Epithelial cell of esophagus (primary cell): ENCODE measurements at places on chromosomes 6 and 20.

GRCh38 chr20:60512443-60512842 is 554.2 kb downstream of the CDH26 start:
- no peak for DNase-seq

DNA sequence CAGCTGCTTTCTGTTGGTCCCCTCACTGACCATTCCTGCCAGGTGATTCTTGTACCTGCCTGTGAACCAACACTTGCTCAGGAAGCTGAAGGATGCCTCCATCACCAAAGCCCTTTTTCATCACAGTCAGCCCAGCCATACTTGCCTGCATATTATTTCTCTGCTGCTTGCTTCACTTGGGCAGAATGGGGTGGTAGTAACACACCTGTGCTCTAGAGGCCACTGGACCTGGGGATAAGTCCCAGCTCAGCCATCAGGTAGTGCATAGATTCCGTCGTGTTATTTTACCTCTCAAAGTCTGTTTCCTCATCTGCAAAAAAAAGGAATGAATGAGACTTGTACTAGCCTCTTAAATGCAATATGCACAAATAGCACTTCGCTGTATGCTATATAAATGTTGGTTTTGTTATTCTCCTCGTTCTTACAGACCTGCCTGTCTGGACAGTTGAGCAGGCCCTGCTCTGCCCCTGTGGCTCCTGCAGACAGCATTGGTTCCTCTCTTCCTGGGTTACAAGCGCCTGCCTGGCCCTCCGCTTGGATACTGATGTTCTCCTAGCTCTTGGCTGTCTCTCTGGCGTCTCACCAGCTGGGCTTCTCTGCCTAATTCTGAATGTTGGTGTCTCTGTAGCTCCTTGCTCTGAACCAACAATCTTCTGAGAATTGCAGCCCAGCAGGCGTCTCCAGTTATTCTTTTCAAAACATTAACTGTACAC is 151.8 kb downstream of the UNC5CL start:
- DNase-seq, result no peak

DNA sequence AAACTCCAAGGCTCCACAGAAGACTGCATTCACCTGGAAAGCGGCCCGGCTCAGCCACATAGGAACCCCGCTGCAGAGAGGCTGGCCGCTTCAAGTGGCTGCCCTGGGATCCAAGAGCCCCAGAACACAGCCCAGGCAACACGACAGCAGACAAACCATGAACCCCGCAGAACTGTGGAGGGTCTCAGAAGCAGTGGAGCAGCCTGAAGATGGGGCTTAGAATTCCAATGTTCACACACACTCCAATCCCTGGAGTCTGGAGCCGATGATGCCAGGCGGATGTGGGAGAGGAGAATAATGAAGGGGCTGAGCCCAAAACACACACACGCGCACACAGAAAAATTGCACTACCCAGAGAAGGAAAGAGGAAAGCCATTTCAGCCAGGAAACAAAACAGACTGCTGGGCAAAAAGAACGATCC is 52.4 kb downstream of the NINL start:
- DNase-seq, result no peak

GRCh38 chr20:62952968-62953838 is 694 bp downstream of the SLC17A9 start:
- DNase-seq, result no peak

- no peak for DNase-seq
These were observed 25.4 kb downstream of the PTK7 start for GRCh38 chr6:43101497-43101896.

DNA sequence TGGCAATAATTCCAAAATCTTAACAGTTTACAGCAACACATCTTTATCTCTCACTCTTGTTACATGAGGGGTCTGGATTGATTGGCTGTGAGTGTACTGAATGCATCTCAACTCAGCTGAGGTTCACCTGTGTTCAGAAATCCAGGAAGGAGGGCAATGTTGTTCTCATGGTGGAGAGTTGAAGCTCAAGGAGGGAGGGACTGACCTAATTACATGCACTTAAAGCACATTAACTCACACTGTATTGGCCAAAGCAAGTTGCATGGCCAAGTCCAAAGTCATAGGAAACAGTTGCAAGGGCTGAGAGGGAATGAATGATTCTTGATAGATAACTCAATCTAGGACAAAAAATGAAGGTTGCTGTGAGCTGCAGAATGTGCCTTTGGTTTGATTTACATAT is 102.2 kb downstream of the DOK5 start:
- no peak for DNase-seq

- peak; percentile 48 for DNase-seq
These were observed 81.6 kb upstream of the MLN start for GRCh38 chr6:33885132-33886057.

GRCh38 chr20:64254571-64255360 is 782 bp upstream of the PCMTD2 start:
- DNase-seq, result no peak

DNA sequence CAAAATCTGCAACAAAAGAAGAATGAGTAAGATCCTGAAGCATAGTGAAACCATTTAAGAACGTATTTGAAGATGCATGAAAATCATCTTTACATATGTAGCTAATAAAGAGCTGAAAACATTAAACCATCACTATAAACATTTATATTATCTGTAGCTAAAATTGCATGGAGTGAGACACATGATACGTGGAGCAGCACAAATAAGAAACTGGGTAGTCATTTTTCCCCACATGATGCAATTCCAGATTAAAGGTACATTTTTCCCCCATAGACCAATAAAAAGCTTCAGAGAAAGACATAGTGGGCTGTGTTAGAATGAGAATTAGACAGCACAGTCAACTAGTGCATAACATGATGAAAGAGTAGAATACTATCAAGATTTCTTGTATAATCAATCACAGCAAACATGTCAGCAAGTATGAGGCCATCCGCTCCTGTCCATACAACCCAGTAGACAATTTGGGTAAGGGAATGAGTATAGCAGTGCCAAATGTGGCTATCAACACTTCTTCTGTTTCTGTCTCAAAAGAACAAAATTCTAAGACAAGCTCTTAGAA is 67.0 kb downstream of the RSPO3 start:
- DNase-seq, result no peak

- DNase-seq, result no peak
These were observed 22.8 kb downstream of the NPEPL1 start for GRCh38 chr20:58715391-58715800.

DNA sequence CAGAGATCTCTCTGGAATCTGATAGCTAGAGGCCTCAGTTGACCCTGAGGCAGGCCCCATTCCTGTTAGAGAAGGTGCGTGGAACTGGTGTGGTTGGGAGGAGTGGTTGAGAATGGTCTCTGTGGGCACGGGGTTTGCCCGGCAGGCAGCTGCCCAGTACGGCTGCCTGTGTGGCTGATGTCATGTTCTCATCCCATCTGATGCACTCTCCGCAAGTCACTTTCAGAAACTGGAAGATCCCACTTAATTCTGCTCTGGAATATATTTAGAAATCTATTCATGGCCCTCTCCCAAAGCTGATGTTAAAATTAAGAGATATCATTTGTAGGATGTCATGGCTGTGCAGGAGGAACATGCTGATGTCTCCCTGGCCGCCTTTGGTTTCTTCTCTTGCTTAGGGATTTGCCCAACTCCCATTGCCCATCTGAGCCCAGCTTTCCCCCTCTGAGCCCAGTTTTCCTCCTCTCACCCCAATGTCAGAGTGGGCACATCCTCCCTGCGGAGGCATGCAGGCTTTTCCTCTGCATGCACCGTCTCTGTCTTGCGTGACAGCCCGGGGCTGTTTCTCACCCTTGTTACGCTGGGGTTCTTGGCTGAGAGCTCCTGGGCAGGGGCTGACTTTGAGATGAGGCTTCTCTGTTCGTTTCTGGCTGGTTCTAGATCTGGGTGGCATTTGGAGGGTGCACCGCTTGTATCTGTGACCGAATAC is 21.0 kb downstream of the PHACTR3 start:
- no peak for DNase-seq

- DNase-seq, result no peak
These were observed 7.2 kb downstream of the KIF16B start for GRCh38 chr20:16566080-16566479.

- DNase-seq, result peak; percentile 93
These were observed 19.2 kb downstream of the TUBB2B start for GRCh38 chr6:3208098-3208774.

- no peak for DNase-seq
These were observed 5.3 kb downstream of the PHIP start for GRCh38 chr6:79072640-79073181.

- DNase-seq, result no peak
These were observed 114.2 kb downstream of the LAMP5 start for GRCh38 chr20:9628589-9628988.

DNA sequence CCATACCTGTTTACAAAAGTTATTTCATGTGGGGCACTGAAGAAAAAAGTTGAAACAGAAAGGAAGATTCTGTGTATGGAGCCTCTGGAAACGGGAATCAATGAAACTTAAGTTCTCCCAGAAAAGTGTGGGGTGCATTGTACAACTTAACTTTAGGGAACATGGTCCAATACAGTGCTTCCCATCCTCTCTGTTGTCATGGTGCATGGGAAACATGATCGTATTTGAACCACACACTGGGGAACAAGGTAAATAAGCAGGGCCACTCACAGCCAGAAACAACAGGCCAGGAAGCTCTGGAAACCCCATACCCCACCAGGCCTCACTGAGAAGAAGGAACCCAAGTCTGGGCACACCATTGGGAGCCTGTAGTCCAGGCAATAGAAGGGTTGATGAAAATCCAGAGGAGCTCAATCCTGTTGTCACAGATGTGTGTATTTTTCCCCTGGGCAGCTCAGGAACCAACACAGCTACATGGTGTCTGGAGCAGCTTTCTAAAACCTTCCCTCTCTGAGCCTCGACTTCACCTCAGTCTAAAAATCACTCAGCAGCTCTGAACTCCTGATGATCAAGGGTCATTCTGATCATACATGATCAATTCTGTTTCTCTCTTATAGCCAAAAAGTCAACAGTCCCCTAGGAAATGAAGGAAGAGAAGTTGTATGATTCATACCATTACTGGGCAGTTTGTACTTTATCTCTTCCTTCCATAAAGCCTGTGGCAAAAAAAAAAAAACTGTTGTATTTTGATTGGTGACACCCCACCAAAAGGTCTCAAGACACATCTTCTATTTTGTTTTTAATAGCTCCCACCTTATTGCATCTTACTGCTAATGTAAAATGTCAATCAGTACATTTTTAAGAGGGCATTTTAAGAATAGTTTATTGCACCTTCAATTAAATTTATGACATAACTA is 198.5 kb upstream of the TAB2 start:
- no peak for DNase-seq

DNA sequence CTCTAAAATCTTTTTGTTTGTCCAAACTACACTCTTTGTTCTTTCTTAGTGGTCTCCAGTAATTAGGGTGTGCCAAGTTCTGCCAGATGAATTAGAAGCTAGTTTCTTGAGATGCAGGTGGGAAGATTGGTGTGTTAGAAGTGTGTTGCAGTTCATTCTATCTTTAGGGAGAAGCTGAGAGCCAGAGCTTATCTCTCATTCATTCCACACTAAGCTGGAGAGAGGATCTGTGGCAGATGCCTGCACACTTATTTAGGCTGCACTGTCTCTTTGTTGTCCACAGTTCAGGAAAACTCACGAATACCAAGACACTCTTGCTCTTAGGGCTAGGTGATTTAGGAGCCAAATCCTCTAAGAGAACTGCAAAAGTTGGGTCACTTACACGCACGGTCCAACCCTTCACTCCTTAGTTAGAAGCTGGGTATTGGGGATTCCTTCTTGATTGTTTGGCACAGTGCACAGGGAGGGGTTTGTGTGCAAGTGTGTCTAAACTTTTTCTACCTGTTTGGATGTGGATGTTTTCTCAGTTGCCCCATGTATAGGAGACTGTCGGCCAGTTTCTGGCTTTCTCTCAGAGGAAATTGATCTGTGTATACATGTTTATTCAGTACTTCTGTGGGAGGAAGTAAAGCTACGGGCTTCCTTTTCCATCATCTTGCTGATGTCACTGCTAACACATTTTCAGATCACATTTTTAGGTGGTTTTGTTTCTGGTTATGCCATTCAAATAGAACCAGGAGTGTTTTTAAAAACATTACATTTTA is 49.5 kb downstream of the SMAP1 start:
- no peak for DNase-seq

DNA sequence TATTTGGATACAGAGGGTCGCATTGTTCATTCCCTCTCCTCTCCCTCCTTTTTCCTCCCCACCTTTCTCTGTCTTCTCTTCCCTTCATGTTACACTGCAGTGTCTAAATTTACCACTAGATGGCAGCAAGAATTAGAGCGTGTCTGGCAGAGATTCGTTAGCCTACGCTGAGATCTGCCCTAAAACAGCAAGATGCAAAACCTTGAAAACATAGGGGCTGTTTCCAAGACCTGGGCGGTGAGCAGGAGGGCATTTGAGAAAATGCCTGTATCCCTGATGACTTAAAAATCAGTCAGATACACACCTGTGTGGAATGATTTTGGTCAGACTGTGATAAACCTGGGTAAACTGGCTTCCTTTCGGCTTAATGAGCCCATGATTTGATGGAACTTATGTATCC is 101.5 kb upstream of the ISM1 start:
- DNase-seq, result peak; percentile 69

- DNase-seq, result peak; percentile 10
These were observed 344.6 kb downstream of the MMUT start for GRCh38 chr6:49118478-49118877.

DNA sequence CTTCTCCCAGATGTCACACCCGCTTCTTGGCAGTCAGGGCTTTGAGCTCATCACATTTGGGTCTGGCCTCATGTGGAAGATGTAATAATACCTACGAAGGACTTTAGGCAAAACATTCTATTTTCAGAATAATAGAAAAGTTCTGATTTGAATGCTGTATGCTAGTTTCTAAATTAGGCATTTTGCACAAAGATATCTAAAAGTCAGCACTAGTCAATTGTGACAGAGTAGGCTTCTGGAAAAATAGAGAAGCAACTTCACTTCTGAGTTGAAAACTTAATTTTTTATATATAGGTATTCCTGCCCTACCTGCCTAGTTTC is 38.3 kb upstream of the CD2AP start:
- no peak for DNase-seq

- DNase-seq, result no peak
These were observed 119.7 kb downstream of the RTN4IP1 start for GRCh38 chr6:106509420-106510089.

DNA sequence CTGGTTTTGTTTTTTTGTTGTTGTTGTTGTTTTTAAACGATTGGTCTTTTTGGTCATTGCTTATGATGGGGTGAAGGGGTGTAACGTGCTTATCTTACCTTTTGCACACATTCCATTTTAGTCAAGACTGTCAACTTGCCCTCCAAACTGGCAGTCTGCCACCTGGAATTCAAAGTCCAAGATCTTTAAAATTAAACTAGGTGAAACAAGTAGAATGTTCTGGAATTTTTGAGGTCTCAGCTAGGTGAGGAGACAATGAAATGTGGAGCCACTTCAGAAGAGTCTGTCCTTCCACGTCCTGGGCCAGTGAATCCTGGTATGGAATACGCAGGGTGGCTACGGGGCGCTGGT is 344.6 kb downstream of the ZFAND3 start:
- DNase-seq, result no peak

- DNase-seq, result no peak
These were observed 6.5 kb upstream of the AHCY start for GRCh38 chr20:34309691-34310090.

DNA sequence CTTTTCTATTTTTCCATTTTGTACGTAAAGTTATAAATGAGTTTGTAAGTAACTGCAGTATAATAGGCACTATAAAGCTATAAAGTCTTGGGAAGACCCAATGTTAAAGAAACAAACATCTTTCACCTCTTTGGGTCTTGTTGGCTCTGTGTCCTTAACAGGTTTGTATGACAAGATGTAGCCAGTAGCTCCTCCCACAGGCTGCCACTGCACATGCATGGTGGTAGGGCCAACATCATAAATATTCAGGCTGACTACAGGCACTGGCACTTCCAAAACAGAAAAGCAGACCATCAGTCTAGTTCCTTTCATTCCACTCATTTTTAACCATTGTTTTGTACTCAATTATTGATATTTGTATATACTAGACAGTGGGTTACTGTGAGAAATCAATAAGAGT is 59.9 kb downstream of the COL12A1 start:
- no peak for DNase-seq
